ENCODE measurements at places on chromosomes 3 and 15.
A peak's percentile ranks its signal among the peaks of the same experiment; 100 is the strongest.

DNA sequence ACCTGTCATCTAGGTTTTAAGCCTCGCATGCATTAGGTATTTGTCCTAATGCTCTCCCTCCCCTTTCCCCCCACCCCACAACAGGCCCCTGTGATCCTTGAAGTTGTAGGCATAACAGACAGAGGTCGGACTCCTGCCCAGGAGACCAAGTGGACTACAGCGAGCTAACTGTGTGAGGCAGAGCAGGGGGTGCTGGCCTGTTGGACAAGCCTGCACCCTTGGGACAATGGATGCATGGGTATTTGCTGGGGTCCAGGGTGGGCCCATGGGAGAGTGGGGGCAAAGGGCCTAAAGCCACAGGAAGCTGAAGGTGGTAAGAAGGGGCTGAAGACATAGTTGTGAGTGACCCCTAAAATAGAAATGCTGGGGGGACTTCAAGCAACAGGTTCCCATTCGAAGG lies 2.5 kb downstream of the PLCB2 start:
- DNase-seq: no peak

DNA sequence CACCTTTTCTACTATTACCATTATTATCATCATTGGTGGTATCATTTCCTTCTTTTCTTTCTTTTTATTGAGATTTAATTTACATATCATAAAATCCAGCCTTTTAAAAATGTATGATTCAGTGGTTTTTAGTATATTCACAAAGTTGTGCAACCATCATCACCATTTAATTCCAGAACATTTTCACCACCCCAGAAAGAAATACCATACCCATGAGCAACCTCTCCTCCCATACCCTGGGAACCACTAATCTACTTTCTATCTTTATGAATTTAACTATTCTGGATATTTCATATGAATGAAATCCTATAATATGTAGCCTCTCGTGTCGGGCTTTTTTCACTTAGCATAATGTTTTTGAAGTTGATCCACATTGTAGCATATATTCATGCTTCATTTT lies 29.1 kb downstream of the AAGAB start:
- no peak for DNase-seq

GRCh38 chr3:119352034-119352609 lies 57.9 kb downstream of the ARHGAP31 start:
- DNase-seq: peak; percentile 39

- no peak for DNase-seq
These were observed 2.9 kb upstream of the IQSEC1 start for GRCh38 chr3:13075986-13076654.

DNA sequence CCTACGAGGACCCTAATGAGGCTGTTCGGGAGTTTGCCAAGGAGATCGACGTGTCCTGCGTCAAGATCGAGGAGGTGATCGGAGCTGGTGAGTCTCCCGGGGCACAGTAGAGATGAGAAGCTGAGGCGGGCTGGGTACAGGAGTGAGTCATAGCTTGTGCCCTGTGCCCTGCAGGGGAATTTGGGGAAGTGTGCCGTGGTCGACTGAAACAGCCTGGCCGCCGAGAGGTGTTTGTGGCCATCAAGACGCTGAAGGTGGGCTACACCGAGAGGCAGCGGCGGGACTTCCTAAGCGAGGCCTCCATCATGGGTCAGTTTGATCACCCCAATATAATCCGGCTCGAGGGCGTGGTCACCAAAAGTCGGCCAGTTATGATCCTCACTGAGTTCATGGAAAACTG lies 17.9 kb downstream of the EPHB3 start:
- DNase-seq: no peak

- DNase-seq: no peak
These were observed 12.2 kb upstream of the ATP2B2 start for GRCh38 chr3:10517627-10518026.

GRCh38 chr3:30893678-30894325 lies 659 bp downstream of the GADL1 start:
- DNase-seq: no peak

DNA sequence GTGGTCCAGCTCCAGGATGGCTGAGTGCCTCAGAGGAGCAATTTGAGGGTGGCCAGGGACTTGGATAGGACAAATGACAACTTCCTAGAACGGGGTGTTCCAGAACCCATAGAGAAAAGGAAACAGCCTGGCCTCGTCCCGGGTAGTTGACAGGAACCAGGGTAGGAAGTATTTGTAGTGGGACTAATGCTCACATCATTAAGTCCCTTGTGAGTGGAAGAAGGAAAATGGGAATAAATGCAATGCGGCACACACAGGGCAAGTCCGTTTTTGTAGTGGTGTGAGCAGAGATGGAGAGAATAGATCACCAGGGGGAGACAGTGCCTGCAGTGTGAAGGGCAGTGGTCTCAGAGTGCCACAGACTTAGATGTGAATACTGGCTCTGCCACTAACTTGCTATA lies 19.6 kb downstream of the TIMP4 start:
- peak; percentile 39 for DNase-seq

DNA sequence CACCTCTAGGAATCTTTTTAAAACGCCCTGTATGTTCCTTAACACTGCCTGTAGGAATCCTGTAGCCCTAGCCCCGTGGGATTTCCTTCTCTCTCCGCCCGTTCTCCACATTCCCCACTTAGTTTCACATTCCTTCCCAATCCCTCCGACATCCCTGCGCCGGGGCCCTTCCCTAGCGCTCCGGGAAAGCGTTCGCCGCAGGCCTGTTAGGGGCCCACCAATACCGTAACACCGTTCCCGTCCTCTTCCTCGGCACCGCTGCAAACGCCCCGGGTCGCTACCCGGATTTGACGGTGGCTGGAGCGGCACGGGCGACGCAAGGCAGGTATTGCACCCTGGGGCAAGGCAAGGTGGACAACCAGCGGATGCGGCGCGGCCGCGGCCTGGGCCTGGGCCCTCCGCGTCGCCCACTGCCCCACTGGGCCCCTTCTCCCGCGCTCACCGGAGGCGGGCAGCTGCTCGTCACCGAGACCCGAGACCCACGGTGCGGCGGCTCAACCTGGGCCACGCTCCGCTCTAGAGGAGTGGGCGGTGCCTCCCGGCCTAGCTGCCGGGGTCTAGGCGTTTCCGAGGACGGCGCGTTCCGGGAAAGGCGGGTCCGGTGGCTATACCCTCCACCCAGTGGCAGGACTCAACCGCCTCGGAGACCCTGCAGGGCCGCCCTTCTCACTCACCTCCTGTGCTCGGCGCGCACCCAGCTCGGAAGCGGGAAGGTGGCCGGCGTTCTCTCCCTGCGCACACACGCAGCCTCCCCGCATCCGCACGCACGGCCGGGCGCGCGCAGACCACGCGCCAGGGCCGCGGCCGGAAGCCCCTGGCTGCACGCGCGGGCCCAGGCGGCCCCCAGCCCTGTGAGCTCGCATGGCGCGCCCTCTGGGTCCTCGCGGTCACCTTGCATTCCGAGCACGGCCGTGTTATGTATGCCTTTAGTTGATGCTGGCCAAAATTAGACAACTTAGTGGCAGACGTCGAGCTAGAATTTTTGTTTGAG lies at the start of gene B3GALNT1:
B3GALNT1 (minus strand) TSS at position 789 of the 991 bp plus-strand sequence. CDS start 18,595 bp downstream, outside the sequence.
- peak; percentile 94 for DNase-seq

GRCh38 chr3:132433121-132433520 lies 15.8 kb downstream of the DNAJC13 start:
- no peak for DNase-seq

DNA sequence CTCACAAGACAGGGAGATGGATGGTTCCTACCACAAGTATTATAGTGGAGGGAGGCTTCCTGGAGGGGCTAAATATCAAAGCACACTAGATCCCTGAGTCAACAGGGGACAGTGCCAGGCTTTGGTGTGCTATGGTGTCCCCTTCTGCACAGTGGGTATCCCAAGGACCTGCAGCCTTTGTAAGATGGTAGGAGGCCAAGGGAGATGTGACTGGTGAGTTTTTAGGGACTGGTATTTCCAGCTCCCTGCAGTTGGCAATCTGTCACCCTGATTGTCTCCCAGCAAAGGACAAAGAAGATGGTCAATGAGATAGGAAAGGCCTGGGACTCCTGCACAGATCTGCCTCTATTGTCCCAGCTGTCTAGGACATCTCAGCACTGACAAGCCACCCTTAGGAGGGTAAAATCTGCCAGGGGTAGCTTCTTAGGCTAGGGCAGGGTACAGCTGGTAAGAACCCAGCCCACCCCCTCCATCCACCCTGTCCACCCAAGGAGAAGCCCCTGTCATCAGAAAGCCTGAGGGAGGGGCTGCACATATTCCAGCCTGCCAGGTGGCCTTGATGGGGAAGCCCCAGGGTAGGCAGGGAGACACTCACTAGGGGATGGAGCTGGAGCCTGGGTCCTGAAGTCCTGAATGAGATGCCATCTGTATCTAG lies 631 bp downstream of the CYP1A1 start:
- DNase-seq: peak; percentile 9

- no peak for DNase-seq
These were observed 101.6 kb downstream of the MYLK start for GRCh38 chr3:123782488-123782887.

GRCh38 chr3:178875836-178876235 lies 195.8 kb downstream of the ZMAT3 start:
- DNase-seq: no peak

- peak; percentile 78 for DNase-seq
These were observed at the start of gene ALDH1A2 for GRCh38 chr15:58065445-58066041. ALDH1A2 (minus strand) TSS chr15:58065711; CDS start chr15:58065650, 61 bp downstream.

DNA sequence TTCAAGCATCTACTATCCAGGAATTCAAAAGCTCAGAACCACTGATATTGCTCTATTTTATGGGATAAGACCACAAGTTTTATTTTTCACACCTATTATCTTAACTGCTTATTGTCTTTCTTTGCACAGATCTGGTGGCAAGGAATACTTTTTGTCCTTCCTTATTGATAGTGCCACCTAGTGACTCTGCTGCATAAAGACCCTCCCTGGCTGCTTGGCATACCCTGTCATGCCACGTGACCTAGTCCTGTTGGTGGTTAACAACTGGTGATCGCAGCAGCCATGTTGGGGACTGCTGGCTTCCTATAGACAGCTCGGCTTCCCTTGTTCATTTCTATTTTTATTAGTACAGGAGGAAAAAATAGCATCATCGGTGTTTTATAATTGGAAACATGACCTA lies 236.3 kb downstream of the MEX3B start:
- no peak for DNase-seq

GRCh38 chr3:32759342-32759741 lies 58.5 kb upstream of the TRIM71 start:
- DNase-seq: no peak

DNA sequence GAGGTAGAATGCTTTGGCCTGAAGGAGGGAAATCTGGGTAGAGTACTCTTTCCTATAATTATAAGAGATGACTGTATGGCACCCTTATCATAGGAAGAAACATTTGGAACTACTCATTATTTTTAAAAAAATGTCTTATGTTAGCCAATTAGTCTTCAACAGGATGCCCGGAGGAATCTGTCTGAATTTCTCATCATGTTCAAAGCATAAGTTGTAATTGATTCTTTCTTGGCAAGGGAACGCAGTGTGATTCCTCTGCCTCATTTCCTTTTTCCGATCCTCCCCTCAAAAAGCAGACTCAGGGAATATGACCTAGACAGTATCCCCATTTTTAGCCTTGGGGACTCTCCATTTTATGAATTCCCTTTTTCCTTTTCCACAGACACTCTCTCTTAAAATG lies 165.1 kb downstream of the IL5RA start:
- DNase-seq: no peak

GRCh38 chr15:26926081-26926480 lies 44.9 kb upstream of the GABRG3 start:
- DNase-seq: no peak

DNA sequence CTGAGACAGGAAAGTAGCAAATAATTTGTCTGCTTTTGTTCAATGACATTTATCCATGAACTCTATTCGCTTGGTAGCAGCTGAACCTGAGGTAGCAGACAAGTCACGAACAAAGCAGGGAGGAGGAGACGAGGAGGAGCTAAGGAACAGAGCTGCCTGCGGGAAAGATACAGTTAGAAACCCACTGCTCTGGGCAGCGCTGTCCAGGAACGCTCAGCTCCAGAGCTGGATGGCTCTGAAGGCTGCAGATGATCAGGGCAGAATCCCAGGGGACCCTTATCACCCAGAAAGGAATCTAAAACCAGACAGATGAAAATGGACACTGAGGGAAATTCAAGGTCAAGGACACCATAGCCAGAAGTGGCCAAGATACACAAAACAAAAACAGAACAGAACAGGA lies 257.8 kb downstream of the CD47 start:
- DNase-seq: no peak

DNA sequence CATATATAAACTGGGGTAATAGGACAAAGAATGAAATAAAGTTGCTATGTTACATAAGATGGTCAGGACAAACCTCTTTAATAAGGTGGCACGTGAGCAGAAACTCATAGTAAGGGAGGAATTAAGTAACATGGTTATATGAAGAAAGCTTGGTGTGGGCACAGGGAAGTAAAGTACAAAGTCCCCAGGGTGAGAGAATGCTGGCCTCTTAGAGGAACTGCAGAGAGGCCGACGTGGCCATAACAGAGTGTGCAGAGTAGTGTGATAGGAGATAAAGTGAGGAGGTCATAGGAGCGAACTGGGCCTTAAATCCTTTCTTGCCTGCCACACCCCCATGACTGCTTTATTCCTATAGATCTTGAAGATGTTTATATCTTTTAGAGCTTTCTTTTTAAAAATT lies 17.4 kb upstream of the RBMS3 start:
- no peak for DNase-seq

- DNase-seq: no peak
These were observed 68.3 kb upstream of the NEO1 start for GRCh38 chr15:72983801-72984545.

- DNase-seq: no peak
These were observed 476.1 kb downstream of the NAALADL2 start for GRCh38 chr3:175335229-175335628.

DNA sequence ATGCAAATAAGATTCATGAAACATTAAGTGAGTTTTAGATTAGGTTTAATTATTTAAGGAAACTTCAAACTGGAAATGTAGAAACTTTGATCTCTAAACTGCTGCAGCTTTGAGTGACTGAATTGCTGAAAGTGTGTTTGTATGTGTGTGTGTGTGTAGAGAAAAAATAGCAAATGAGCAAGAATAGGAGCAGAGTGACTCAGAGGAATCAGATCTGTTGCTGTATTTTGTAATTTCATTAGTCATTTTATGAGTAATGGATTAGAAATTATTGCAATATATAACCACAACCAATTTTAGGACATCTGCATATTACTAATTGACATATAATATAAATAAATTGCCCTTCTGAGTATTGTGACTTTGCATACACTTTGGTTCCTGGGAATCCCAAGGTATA lies 52.8 kb upstream of the SLC9A9 start:
- DNase-seq: no peak

- DNase-seq: no peak
These were observed 920.7 kb upstream of the NR2F2 start for GRCh38 chr15:95409626-95410310.
